ENCODE measurements at places on chromosomes 7 and 10.
A peak's percentile ranks its signal among the peaks of the same experiment; 100 is the strongest.

DNA sequence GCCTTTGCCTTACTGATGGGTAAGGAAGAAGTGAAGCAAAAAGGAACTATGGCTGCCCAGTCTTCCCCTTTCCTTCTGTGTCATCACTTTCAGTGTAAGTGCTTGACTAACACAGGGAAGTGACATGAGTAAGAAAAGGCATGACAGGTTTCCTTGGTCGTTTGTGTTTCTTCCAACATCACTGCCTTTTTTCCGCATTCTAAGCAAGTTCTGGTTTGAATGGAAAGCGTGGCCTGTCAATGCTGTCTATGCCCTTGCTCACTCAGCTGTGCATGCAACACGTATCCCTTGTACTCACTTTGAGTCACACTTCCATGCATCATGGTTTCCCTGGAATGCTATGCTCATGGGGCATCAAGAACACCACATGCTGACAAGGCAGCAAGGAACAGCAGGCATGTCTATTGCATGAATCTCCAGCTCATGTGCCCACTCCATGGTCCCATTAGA lies 111.8 kb downstream of the OAT start:
- no peak for DNase-seq

GRCh38 chr10:101110856-101111523 lies 20.1 kb upstream of the TLX1 start:
- no peak for DNase-seq

DNA sequence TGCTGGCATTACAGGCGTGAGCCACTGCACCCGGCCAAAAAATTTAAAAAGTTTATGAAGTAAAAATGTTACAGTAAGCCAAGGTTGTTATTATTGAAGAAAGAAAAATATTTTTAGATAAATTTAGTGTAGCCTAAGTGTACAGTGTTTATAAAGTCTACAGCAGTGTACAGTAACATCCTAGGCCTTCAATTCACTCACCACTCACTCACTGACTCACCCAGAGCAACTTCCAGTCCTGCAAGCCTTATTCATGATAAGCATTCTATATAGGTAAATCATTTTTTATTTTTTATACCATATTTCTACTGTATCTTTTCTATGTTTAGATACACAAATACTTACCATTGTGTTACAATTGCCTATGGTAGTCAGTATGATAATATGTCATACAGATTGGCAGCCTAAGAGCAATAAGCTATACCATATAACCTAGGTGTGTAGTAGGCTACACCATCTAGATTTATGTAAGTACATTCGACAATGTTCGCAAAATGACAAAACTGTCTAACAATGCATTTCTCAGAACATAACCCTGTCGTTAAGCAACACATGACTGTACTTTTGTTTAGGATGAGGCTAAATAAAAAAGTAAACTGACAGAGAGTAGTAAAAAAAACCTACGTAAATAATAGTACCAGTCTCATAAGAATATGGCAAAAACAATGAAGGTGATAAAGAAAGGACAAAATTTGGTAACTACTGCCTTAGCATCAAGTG lies 77.8 kb upstream of the FAM133B start:
- DNase-seq = no peak

DNA sequence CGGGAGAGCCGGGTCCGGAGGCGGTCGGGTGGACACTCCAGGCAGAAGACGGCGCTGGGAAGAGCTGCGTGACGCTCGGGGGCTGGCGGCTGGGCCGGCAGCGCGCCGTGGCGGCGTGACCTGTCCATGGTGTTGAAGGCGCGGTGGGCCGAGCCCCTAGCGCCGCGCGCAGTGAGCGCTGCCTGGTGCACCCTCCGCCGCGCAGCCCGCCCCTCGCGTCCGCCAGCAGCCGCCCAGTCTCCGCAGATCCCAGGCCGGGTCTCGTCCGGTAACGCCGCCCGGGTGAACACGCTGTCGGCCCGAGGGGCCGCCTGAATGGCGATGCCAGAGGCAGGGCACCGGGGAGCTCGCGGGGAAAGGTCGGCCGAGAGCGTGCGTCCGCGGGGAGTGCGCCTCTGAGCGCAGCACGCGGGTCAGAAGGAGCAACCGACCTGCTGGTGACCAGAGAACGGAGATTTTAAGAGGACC lies 657 bp upstream of the TMEM178B start:
- no peak for DNase-seq

DNA sequence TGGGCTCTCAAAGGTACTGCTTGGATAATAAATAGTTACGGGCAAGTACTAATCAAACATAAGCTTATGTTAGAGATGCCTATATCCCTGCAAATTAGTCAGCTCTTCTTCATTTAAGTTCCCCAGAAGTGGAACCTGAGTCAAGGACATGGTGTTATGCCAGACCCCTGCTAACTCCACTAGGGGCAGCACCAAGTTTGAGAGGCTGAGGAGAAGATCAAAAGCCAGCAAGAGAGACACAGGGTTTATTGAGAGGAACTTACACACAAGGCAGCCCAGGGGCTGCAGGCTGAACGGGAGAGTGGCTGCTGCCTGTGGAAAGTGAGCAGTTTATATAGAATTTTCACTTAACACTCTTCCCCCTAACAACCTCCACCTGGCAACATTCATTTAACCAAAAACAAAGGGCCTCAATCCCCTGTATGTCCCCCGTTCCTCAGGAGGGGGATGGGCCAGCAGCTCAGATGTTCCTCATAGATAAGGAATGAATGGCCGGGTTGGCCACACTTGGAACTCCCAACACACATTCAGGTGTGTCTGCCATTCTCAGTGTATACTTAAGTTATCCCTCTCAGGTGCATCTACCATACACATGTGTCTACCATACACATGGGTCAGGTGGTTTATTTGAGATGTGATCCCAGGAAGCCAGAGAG lies 62.6 kb upstream of the GHITM start:
- no peak for DNase-seq

GRCh38 chr7:111294494-111294893 lies 203.6 kb downstream of the LRRN3 start:
- DNase-seq = no peak

DNA sequence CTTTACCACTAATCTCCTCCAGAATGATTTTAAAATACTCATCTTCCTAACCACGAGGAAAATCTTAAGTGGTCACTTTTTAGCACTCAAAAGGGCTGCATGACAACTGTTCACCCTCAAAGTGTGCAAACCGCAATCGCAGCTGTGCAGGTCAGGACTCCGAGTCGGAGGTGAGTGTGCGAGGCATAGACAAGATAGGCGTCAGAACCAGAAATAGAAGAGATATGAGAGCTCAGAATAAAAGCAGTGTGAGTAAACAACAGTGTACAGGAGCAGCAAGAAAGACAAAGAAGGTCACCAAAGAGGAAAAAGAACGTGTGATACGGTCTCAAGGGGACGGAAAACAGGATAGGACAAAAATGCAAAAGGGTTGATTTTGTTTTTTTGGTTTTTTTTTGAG lies 17.5 kb upstream of the ENO4 start:
- DNase-seq = no peak

DNA sequence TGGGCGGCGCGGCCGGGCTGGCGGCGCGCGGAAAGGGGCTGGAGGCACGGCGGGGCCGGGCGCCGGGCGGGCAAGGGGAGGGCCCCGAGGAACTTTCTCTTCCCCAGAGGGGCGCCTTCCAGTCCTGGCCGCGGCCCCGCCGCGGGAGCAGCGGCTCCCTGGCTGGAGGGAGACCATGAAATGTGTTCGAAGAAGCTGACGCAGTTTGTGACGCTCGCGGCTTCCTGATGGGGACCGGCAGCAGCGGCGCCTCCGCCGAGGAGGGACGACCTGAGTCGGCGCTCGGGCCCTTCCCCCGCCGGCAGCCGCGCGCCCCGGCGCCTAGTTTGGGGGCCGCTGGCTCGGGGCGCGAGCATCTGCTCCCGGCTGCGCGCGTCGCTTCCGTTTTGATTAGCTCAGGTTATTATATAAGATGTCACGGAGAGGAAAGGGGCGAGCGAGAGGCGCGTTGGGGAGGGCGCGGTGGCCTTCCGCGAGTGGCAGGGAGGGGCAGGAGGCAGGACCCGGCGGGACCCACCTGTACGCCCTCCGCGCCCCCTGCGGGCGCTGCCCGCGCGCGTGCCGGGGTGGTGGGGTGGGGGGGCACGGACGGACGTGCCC lies 57.1 kb upstream of the PCGF5 start:
- peak; percentile 43 for DNase-seq

DNA sequence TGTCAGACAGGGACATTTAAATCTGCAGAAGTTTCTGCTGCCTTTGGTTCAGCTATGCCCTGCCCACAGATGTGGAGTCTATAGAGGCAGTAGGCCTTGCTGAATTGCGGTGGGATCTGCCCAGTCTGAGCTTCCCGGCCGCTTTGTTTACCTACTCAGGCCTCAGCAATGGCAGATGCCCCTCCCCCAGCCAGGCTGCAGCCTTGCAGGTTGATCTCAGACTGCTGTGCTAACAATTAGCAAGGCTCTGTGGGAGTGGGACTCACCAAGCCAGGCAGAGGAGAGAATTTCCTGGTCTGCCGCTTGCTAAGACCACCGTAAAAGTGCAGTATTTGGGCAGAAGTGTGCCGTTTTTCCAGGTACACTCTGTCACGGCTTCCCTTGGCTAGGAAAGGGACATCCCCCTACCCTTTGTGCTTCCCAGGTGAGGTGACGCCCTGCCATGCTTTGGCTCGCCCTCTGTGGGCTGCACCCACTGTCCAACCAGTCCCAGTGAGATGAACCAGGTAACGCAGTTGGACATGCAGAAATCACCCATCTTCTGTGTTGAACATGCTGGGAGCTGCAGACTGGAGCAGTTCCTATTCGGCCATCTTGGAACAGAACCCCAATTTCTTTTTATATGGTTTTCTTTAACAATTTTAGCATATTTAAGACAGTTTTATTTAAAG lies 28.4 kb upstream of the VWDE start:
- no peak for DNase-seq

DNA sequence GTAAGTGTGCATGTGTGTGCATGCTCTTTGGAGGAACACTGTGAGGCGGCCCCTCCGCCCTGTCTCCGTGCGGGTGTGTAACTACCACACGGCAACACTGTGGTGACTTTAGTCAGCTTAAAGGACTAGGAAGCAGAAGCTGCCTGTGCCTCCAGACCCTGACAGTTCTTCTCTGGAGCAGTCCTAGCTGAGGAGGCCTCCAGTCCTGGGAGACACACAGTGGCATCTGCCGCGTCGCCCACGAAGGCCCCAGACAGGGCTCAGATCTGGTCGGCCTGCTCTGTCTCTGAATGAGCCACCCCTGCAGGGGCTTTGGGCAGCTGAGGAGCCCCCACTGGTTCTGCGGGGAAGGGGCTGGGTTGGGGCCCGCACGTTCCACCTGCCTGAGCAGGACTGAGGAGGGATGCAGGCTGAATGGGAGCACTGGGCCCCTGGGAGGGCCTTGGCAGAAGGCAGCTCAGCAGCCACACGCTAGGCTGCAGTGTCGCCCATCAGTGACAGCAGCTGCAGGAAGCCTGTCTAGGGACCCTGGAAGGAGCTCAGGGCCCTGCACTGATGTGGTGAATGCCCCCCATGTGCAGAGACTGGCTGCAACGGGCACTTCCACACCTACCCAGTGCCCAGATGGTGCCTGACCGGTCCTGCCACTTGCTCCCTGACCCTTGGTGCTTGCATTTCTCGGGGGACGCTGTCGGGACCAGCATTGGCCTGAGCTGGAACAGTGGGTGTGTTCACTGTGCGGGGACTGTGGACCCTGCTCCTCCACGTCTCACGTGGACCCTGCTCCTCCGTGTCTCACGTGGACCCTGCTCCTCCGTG lies 27.3 kb upstream of the KNDC1 start:
- no peak for DNase-seq

DNA sequence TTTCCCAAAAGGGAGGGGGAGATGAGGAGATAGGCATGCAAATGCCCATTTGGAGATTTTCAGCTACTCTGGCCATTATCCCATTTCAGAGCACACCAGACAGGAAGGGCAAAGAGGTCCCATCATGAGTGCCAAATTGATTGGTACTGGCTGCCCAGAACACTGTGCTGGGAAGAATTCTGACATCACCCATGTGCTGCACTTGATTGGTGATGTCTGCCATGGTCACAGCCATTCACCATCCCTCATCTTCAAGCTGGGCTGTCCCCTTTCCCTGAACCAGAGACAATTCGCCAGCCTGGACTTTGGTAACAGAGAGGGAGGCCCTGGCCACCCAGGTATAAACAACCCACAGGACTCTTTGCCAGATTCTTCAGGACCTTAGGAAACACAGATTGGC lies 23.2 kb upstream of the RADIL start:
- DNase-seq = no peak

- DNase-seq = no peak
Observed at GRCh38 chr10:103932971-103933370, 15.0 kb upstream of the STN1 start.

DNA sequence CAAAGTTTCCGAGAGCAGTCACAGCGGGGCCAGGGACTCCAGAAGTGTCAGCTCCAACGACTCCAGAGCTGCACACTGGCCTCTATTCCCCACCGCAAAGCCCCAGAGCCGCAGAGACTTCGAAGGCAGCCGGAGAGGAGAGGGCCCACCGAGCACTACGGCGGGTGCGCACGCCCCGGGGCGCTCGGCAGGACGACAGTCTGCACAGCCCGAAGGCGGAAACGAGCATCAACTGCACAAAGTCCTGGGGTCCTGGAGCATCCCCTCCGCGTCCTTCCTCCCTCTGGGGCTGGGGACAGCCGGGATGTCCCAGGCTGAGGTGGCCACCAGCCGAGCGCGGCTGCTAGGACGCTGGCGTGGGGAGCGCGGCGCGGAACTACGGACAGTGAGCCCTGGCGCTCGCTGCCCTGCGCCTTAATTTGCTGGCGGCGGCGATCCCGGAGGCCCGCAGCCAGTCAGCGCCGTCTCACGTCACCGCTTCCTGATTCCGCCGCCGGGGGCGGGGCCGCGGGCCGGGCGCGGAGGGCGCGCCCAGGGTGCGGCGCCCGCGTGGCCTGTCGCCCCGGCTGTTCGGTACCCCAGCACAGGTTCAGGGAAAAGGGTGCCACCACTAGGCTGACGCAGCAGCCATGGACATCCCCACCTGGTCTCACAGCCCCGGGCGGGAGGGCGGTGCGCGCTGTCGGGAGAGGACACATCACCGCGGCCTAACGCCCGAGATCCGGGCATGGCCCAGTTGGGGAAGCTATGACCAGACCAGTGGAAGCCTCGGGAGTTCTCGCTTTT lies at the start of gene TBX20:
TSS of gene TBX20 (minus strand) at position 391 of the 786 bp plus-strand sequence. CDS start 480 bp downstream, outside the sequence.
- DNase-seq = no peak

DNA sequence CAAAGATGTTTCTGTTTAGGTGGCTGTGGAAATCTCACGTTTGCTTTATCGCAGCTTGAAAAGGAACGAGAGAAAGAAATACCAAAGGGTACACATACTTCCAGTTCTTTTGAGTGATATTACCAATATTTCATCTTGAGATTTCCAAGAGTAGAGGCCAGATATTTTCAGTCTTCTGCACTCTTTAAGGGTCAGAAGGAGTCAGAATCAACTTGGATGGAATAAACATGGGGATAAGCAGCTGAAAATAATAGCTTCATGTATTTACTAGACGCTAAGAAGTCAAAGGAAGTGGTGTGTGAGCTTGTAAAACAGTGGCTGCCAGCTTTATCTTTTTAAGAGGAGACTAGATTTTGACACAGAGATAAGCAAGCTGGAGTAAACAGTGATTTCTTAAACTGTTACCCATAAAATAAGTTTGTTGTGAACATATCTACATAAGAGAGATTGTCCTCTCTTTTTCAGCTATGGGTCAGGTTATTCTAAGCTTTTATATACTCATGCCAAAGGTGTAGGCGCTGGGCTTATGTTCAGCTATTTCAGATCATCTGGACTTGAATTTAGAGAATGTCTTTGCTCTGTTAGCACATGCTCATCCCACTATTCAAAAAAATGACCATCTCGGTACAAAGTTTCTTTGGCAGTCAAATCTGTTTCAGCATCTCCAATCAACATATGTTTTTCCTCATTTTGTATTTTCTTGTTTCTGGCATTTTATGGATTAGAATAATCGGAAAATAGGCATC lies 170.8 kb upstream of the TCF7L2 start:
- DNase-seq = no peak

Measured in cortex of kidney (tissue), 1 donor.